Vein endothelial cell (primary cell): ENCODE measurements at places on chromosomes 6 and 20. TPM values are rescaled to one million over a fixed set of nuclear protein-coding genes. Genes with fewer than 3 reads are reported as not detected.

The LPA gene
- total RNA-seq, result not detected in 2 replicates

The DPPA5 gene
- total RNA-seq, result not detected in 2 replicates

The TRAM2 gene
- total RNA-seq, result 84.3 and 87.9 TPM in 2 replicates

The C6orf136 gene
- 3.8 and 4.2 TPM in 2 replicates for total RNA-seq

The CST4 gene
- total RNA-seq, result not detected in 2 replicates

The METTL24 gene
- total RNA-seq, result not detected in 2 replicates

The CLVS2 gene
- total RNA-seq, result not detected in 2 replicates

The BCLAF1 gene
- total RNA-seq, result 135 and 164 TPM in 2 replicates

The CST1 gene
- total RNA-seq, result 4.2 TPM in 1 of 2 replicates, not detected in the other

The SIRPB1 gene
- 0.10 and 1.6 TPM in 2 replicates for total RNA-seq

The LAMP5 gene
- 0.98 and 1.1 TPM in 2 replicates for total RNA-seq

The SPATA25 gene
- 0.57 and 1.3 TPM in 2 replicates for total RNA-seq

The C20orf204 gene
- total RNA-seq, result 3.6 and 3.9 TPM in 2 replicates

The C20orf202 gene
- 0.33 TPM in 1 of 2 replicates, not detected in the other for total RNA-seq
